ENCODE measurements at places on chromosomes 7 and 10.

GRCh38 chr10:71266147-71266917 lies 52.7 kb upstream of the SLC29A3 start:
- DNase-seq = no peak

GRCh38 chr10:7533657-7534479 lies 123.0 kb upstream of the SFMBT2 start:
- no peak for DNase-seq

DNA sequence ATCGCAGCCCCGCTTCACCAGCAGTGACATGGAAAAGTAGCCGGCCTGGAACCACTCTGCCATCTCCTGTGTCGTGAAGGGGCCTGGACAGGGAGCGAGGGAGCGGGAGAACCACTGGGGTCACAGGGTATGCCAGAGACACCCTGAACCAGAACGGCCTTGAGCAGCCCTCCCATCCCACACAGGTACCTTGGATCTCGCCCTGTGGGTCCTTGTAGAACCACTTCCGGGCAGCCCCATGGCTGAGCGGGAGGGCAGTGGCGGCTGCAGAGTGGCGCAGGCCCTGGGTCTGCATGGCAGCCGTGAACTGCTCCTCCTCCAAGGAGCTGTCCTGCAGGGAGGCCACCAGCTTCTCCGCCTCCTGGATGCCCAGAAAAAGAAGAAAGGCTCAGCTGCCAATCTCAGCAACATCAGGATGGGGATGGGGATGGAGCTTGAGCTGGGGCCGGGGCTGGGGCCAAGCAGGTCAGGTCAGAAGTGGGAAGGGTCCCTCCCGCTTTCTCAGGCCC lies 9.5 kb downstream of the GIGYF1 start:
- no peak for DNase-seq

DNA sequence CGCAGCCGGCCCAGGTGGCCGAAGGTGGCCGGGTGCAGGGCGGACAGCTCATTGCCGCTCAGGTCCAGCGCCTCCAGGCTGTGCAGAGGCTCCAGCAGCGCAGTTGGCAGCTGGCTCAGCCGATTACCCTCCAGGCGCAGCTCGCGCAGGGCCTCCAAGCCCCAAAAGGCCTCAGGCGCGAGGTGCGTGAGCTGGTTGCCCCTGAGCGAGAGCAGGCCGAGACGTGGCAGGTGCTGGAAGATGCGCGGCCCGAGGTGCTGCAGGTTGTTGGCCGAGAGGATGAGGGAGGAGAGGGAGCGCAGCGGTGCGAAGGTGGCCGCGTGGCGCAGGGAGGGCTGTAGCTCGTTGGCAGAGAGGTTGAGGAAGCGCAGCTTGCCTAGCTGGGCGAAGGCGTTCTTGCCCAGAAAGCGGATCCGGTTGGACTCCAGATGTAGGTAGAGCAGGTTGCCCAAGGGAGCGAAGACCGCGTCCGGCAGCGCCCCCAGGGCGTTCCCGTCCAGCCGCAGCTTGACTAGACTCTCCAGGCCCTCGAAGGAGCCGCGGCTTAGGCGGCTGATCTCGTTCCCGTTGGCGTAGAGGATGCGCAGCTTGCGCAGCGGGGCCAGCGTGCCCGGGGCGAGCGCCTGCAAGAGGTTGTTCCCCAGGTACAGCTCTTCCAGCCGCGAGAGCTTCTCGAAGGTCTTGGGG lies 923 bp downstream of the TRIL start:
- peak; percentile 54 for DNase-seq

GRCh38 chr10:15227611-15228372 lies 59.3 kb upstream of the NMT2 start:
- DNase-seq = no peak

GRCh38 chr10:128816726-128817125 lies 650.3 kb upstream of the MGMT start:
- no peak for DNase-seq

DNA sequence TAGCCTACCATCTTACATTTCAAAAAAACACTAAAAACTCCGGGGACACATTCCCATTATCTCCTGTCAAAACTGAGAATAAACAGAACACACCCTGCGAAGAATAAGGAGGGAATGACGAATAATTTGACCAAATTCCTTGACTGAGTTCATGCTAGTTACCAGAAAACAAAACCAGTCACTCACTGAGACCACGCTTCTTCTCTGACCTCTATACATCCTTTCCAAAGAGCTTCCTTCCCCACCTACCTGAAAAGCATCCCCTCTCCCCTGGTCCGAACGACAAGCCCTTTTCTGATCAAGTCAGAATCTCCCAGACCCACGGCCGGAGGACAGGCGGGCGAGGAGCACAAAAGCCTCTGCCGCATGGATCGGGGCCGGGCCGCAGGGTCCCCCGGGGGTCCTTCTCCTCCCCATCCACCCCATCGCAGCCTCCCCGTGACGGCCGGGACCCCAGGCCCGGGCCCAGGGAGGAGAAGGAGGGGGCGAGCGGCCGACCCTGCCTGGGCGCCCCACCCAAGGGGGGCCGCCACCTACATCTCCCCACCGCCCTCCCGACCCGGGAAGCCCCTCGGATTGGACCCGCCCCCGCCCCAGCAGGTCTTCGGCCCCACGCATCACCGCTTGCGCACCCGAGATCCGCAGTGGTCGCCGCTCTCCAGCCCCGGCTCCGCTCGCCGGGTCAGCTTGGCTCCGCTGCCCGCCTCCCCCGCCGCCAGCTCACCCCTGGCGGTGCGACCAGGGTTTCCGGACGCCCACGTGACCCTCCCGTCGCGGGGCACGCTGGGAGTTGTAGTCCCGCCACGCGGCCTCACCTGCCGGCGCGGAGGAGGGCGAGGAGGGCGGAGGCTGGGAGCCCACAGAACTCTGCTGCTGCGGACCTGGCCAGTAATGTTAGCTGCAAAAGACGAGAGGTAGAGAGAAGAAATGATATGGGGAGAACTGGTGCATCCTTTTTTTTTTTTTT lies at the start of gene SLC37A3:
SLC37A3 (minus strand) TSS at position 747 of the 967 bp plus-strand sequence. CDS start 16,004 bp downstream, outside the sequence.
- DNase-seq = peak; percentile 81

GRCh38 chr10:14023673-14024328 lies 306.9 kb downstream of the FRMD4A start:
- DNase-seq = no peak

Data from breast epithelium (tissue), 4 donors.